Stimulated activated CD4-positive, alpha-beta T cell treated with anti-CD3 and anti-CD28 coated beads, TNF-alpha, amount 100 ng/mL, for 4 hours (primary cell): ENCODE measurements at places on chromosomes 3 and 15.

DNA sequence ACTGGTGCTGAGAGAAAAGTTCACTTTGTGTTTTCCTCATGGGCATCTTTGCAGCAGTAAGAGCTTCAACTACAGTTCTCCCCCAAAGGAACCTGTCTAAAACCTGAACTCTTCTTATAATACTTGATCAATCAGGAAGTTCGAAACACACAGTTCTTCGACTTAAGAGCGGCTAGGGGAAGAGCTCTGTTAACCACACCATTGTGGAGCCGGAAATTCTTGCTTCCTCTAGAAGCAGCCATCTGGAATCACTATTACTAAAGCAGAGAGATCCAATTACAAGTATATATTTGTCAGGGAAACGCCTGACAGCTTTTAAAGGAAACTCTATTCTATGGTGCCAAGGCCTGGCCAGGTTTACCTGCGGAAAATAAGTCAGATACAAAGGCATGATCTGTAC, 337.3 kb upstream of the CBLB start:
- DNase-seq, result no peak

GRCh38 chr3:63926309-63926708, 14.1 kb upstream of the SCAANT1 start:
- no peak for DNase-seq

GRCh38 chr3:10648181-10648580, 142.8 kb upstream of the ATP2B2 start:
- no peak for DNase-seq

GRCh38 chr3:96959901-96960641, 145.7 kb downstream of the EPHA6 start:
- no peak for DNase-seq

GRCh38 chr15:53580366-53580765, 179.1 kb downstream of the WDR72 start:
- DNase-seq, result no peak

- DNase-seq, result no peak
These were observed 21.7 kb downstream of the KIF7 start for GRCh38 chr15:89633585-89633984.

DNA sequence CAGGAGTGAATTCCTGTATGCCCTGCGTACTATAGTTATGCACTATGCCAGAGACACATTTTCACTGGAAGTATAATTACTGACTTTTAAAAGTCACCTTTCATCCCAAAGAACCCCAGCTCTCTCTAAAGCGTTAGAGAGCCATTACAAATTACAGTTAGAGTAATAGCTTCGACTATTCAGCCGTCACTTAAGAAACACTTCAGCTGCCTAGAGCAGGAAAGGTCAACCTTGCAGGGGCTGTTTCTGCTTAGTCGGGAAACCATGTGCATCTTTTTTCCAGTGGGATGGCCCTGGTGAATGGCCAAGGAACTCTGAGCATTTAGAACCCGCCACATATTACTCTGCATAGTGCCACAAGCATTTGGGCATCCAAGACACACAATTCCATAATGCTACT, 235.9 kb downstream of the ARRDC4 start:
- no peak for DNase-seq

DNA sequence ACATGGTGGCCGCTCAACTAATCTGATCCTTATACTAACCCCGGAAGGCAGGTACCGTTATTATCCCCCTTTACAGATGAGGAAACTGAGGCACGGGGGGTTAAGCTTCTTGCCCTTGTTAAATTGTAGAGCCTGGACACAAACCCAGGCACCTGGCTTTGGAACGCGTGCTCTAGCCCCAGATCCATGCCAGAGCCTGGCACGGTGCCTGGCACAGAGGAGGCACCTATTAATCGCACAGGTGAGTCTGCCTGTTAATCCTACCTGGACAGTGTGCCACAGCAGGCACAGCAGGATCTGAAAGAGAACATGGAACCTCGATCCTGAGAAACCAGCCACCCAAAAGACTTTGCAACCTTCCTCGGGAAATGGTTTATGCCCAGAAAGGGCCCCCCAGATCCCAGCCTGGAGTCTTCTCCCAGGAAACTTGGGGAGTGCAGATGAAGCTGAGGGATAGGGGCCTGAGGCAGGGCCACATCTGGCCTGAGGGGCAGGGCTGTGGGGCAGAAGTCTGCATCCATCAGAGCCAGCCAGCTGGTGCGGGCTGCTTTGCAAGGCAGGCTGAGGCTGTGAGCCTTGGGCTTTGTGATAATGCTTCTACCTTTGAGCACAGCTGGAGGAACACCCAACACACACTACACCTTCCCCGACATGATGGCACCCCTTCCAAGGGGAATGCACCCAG, 55.3 kb upstream of the SLC6A1 start:
- no peak for DNase-seq

DNA sequence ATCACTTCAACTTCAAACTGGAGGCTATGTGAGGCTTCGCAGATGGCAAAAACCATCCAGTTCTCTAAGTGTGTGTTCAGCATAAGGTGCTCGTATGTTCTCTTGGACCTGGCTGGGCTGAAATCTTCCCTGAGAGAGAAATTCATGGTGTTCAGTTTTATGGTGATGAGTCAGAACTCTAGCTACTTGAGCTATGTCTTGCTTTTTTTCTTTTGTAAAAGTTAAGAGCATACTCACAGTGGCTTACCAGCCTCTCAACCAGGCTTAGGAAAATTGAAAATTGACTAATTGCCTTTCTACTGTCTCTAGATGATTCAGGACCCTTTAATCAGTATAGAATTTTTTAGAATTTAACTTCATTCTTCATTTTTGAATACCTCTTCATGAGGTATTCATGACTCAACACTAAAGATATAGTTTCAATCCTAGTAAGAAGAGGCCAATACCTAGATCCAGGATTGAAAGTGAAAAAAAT, 617.5 kb downstream of the TBL1XR1 start:
- no peak for DNase-seq

DNA sequence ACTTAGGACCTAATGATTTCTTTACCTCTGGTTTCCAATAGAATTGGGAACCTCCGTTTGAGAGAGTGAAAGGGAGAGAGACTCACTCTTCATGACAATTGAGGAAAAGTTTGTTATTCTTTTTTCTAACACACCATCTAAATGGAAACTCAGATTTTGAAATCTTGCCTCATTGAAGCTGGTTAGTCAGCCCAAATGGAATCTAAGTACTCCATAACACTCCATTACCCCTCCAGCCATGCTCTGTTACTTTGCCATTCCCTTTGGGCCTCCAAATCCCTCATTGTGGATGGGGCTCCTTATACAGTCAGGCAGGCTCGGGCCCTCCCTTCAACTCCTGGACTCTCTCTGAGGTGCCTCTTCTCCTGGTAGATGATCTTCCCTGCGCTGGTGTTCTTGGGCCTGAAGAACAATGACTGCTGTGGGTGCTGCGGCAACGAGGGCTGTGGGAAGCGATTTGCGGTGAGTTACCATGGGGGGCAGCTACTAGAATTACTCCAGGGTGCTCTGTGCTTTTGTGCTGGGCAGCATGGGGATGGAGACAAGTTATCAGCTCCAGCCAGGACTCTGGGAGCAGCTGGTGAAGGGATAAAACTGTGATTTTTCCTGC, 1.1 kb downstream of the TM4SF4 start:
- DNase-seq, result no peak

DNA sequence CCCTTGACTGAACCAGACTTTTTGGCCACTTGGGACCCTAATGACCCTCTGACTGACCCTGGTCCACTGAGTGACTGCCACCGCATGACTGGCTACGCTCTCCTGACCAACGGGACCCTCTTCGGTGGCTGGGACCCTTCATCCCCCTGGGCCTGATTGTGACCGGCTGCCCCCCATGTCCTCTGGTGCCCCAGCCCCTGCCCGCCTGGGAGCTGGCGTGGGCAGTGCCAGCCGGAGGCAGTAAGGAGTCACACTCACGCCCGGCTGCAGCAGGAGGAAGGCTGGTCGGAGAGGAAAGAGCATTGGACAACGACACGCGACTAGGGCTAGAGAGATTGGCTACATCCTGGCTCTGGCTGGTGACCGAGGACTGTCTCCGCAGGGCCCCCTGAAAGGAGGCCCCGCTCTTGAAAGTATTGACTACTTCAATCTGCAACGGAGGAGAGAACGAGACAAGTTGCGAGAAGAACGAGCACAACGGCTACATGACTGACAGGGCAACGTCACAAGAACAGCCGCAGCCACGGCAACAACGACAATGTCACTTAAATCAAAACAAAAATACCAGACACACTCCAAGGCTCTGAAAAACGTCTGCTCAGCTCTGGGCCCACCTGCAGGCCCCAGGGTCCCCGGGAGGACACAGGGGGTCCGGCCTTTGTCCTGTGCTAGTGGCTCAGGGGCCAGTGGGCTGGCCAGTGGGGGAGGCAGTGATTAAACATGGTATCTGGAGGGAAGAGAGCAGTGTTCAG, 15.1 kb upstream of the SEC13 start:
- no peak for DNase-seq

DNA sequence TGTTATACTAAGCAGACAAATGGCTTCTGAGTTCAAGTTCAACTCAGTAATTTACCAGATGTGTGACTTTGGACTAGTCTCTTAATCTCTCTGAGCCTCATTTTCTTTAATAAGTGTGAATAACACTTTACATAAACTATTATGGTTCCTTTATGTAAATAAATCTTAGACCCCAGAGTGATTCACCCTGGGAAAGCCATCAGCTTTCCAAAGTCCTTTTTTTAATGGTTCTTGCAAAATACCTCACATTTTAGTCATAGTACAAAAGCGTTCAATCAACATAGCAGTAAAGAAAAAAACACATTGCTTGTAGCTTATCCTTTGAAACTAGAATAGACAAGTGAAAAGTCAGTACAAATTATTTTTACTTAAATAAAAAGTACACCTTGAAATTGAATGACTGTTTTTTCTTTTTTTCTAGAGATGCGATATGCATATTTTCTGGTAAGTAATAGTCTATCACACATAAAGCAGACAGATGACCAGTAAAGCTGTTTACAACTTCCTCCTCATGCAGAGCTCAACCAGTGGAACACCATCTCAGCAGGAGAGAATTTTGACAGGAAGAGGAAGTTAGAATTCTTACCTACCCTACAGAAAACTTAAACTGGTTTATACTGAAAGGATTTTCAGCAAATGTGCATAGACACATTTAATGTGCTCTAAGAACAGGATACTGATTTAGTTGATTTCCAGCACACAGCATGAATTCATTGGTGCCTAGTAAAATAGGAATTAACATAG, 123.0 kb upstream of the AGBL1 start:
- no peak for DNase-seq

DNA sequence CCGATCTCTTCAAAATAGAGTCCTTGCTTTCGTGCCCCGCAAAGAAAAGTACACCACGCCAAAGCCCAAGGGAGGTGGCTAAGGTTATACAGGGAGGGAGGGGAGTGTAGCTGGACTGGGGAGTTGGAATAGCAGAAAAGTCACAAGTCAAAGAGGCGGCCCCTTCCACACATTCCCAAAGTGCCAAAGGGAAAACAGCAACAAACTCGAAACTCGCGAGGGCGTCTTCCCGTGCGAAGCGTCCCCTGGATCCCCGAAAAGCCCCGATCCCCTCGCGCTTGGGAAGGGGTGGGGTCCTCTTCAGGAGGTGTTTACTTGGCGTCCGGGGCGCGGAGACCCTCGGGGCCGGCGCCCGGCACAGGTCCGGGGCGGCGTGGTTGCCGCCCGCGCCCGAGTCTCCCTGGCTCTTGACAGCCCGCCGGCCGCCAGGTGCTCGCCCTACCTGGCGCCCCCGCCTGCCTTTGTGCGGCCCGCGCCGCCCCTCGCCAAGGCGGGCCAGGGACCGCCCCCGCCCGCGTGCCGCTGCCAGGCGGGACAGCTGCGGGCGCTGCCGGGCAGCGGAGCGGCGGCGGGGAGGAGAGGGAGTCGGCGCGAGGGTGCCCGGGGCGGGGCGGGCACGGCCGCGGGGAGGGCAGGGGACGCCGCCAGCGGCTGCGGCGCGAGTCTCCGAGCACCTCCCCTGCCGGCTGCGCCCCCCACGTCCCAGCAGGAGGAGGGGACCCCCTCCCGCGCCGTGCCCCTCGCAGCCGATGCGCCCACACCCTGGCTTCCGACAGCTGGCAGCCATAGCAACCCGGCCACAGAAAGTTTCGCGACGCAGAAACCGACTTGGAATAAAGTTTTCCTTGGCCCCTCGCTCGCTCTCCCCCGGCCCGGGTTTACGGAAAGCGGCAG, 966 bp downstream of the MYO1E start:
- DNase-seq, result no peak

DNA sequence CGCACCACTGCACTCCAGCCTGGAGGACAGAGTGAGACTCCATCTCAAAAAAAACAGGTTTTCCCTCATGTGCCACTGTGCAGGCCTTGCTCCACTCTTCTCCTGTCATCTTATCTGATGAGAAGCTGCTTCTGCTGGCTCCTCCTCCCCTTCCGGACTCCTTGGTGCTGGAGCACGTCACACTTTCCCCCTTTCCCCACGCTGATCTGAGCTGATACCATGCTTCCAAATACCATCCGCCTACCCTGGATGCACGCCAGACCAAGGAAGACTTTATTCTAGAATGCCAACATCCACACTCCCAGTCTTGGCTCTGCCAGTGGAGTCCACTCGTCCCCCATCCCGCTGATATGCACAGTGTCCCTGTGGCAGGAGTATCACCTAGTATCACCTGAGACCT, 31.3 kb downstream of the HOMER2 start:
- no peak for DNase-seq

DNA sequence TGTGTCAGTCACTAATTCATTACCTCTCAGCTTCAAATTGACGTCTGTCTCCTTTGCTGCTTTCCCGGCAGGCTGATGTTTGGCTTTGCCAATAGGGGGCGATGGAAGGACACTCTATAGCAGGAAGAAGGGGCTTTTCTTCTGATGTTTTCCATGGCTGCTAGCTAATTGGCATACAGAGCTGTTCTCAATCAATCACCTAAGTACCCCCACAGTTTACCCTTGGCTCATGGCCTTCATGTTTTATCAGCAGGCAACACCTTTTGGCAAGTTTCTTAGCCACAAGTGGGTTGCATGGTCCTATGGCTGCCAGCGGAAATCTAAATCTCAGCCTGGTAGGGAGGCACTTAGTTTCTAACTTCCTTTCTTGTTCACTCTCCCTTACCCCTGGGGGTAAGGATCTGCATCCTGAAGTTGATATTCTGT, 45.0 kb downstream of the ESYT3 start:
- DNase-seq, result no peak

- no peak for DNase-seq
These were observed 796.0 kb downstream of the ROBO2 start for GRCh38 chr3:77835921-77836320.

- DNase-seq, result no peak
These were observed 195.9 kb downstream of the EPHB1 start for GRCh38 chr3:134991003-134991402.

- DNase-seq, result no peak
These were observed 43.1 kb upstream of the TRPC1 start for GRCh38 chr3:142680710-142681109.

GRCh38 chr3:70501561-70501960, 189.1 kb upstream of the MDFIC2 start:
- DNase-seq, result no peak

DNA sequence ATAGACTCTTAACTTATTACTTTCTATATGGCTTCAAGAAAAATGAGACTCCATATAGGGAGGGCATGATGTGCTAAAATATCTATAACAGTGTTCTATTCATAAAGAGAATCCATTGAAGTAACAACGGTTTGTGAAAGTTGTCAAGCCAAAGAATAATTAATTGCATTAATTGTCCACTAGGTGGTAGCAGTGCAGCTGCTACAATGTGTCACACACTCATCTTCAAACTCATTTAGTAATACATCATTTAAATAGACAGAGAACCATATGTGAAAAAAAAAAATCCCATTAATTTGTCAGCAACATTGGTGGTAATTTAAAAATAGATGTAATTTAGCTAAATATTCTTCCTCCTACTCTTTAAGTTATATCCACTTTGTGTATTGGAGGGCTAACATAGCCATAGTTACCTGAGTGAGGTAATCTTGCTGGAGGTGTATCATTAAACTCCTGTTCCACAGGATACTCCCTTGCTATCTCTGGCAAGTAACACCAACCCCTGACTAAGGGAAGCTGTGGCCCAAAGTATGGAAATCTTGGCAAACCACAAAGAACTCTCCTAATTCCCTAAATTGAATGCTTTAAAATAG, 3.7 kb upstream of the CPA3 start:
- no peak for DNase-seq
